T-cell (primary cell): ENCODE measurements at places on chromosomes 2 and 18.
A peak's percentile ranks its signal among the peaks of the same experiment; 100 is the strongest.

DNA sequence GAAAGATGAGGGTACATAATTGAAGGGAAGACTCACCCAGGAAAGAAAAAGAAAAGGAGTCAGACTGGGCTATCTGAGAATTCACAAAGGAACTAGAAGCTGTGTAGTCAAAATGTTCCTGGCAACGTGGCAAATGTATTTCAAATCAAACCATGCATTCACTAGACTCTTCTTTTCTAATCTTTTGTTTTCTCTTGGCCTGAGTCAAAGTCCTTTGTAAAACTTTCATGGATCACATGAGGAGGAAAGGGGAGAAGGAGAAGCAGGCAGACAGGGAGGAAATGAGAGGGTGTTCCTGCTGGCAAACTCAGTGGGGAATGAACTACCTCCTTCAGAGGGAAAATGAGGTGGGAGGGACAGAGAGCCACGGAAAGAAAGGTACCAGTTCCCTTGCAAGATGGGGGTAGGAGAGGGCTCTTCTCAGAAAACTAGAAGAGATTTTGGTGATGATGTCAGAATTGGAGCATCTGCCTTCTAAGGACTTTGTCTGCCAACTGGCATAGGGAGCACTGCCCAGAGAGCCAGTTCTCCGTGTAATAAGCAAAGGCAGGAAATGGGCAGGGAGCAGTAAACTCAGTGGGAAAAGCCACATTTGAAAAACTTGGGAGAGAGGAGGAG, 51.4 kb downstream of the SLC8A1 start:
- DNase-seq: no peak

DNA sequence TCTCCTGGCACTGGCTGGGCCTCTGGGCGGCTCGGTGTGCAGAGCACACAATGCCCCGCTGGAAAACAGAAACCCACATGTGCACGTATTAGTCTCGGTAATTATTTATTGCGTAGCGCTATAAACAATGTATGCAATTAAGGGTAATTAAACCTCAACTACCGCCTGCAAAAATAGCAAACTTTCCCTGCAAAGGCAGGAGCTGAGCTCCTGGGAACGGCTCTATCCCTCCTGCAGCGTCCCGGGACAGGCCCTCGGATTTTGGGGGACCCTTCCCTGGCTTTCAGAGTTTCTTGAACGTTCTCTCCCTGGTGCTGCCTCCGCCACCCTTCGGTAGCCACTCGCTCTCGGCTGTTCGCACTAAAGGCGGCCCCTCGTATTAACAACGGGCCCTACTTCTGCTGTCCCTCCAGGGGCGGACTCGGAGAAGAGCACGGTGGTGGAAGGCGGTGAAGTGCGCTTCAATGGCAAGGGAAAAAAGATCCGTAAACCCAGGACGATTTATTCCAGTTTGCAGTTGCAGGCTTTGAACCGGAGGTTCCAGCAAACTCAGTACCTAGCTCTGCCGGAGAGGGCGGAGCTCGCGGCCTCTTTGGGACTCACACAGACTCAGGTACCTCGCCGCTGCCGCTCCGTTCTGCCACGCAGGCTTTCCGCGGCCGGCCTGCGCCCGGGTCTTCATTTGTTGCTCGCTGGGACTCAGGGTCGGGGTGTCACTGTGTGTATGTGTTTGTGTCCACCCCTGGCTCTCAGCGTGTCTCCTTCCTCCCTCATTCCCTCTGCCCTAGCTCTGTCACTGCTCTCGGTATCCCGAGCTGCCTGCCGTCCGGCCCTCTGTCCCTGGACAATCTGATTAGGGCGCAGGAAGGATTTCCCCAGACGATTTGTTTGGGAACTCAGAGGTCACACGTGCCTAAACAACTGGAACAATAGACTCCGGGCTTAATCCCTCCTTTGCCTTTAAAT, 1.2 kb downstream of the DLX1 start:
- DNase-seq: peak; percentile 55

GRCh38 chr2:71620116-71620515, 166.8 kb downstream of the DYSF start:
- no peak for DNase-seq

DNA sequence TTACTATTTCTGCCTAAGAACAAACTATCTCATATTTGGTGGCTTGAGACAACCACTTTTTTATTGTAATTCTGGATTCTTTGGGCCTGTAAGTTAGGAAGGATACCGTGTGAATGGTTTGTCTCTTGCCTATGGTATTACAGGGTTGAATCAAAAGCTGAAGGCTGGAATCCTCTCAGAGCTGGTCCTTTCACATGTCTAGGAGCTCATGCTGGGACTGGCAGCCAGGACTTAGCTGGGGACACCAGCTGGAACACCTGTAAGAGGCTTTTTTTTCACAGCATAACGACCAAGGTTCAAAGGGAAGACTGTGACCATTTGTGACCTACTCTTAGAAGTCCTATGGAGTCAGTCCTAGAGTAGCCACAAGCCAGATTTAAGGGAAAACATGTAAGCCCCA, 226.3 kb downstream of the ZNF804A start:
- DNase-seq: no peak

- no peak for DNase-seq
Measured at GRCh38 chr2:73931531-73932500, 5.1 kb downstream of the DGUOK start.

DNA sequence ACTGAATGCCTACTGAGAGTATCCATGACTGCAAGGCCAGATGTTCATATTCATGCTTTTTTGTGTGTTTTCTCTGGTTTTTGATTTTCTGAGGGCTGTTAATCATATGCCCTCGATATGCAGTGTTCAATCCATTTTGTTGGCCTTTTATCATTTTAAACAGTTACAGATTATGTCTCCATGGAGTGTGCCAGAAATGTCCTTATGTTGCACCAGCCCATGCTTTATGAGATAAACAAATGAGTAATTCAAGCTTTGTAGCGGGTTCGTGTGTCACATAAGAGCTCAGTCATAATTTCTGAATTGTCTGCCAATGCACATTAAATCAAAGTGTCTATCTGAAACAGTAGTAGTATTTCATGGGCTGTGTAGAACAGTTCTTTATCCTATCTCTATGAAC, 583.0 kb downstream of the THSD7B start:
- DNase-seq: no peak

- DNase-seq: no peak
Measured at GRCh38 chr2:99777656-99778290, 288.0 kb upstream of the REV1 start.

DNA sequence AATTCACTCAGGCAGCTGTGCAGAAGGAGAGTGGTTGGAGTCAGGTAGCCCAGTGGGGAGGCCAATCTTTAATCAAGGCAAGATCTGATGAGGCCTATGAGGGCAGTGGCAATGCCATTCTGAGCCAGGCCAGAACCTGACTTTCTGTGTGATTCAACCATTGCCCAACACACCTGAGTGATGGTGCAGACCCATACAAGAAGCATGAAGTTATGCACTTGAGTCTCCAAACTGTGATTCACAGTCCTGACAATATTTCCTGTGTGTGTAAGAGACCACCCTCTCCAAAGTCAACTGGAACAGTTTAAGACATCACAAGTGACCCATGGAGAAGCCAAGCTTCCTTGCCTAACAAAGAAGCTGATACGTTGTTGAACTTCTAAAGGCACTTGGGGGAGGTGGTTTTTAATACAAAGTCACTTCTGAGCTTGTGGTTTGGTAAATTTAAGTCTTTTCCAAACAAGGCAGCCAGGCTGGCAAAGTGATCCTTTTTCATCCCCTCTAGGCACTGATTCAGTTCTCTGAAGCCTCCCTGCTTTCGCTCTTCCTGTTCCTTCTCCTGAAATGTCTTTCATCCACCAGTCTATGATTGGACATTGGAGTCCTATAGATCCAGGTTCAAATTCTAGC, 49.0 kb downstream of the VSNL1 start:
- DNase-seq: no peak

GRCh38 chr2:862731-863466, 87.8 kb upstream of the SNTG2 start:
- DNase-seq: no peak

DNA sequence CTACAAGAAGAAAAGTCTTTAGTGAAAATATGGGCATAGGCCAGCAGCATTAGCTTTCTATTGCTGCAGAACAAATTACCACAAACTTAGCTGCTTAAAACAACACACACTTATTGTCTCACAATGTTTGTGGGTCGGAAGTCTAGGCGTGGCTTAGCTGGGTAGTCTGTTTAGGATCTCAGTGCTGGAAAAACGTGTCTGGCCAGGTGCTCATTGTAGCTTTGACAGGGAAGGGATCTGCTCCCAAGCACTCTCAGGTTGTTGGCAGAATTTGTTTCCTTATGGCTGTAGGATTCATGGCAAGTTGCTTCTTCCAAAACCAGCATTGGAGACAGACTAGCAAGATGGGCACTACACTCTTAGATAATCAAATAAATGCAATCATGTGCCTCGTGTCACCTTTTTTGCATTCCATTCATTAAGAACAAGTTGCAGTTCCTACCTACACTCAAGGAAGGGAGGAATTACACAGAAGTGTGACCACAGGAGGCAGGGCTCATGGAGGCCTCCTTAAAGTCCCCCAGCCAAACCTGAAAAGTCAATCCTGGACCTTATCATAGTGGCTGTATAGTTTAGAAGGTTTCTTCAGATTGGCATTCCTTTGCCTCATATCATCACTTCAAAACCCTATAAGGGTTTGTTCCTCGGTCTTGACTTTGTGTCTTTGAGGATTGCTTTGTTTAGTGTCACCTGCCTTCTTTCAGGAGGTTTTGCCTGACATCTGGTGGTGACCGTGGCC, 17.3 kb downstream of the MRPL30 start:
- no peak for DNase-seq

DNA sequence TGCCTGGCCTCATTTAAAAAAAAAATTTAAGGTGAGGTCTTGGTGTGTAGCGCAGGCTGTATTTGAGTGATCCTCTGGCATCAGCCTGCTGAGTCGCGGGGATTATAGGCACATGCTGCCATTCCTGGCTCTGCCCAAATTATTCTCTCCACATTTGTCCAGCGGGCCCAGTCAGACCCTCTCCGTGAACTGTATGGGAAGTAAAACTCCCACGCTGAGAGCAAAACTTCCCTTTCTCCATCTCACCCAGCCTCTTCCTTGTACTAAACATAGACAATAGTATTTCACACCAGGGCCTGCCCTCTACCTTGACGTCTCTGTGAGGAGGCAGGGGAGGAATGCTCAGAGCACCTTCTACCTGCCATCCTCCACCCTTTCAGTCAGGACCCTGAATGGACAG, 37.0 kb downstream of the EIF4E2 start:
- no peak for DNase-seq

- no peak for DNase-seq
Measured at GRCh38 chr2:86022661-86023365, 82.9 kb downstream of the POLR1A start.
